ENCODE measurements at places on chromosomes 2 and 18.
A peak's percentile ranks its signal among the peaks of the same experiment; 100 is the strongest.

GRCh38 chr2:125004106-125004800 lies 979.2 kb downstream of the CNTNAP5 start:
- no peak for DNase-seq

DNA sequence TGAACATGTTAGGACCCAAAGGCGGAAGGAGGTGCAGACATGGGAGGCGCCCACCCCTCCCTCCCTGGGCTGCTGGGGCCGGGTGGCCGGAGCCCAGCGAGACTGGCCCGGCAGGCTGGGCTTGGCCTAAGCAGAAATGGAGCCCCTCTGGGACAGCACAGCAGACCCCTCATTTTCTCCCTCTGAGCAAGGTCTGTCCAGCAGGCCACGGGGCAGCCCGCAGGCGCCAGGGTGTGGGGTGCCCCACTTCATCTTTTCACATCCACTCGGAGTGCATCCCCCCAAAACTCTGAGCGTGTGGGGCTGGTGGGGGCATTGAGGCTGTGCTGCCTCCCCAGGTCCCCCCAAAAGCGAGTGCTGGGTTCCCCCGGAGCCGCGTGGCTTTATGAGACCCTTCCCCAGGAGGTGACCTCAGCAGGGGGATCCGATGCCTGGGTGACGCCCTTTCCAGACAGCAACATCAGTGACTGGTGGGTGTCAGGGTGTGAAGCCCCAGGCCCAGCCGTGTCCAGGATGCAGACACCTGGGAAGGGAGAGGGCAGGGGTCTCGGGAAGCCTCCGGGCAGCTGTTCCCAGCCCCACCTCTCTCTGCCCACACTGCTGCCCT lies 36.7 kb upstream of the GPC1 start:
- DNase-seq, result no peak

GRCh38 chr2:3251946-3252345 lies 125.7 kb downstream of the EIPR1 start:
- no peak for DNase-seq

GRCh38 chr2:152292991-152293390 lies 42.0 kb upstream of the FMNL2 start:
- DNase-seq, result no peak

- no peak for DNase-seq
Observed at GRCh38 chr2:3601561-3602271, 6.8 kb downstream of the COLEC11 start.

GRCh38 chr2:179410552-179411356 lies 146.1 kb upstream of the SESTD1 start:
- DNase-seq, result peak; percentile 42

DNA sequence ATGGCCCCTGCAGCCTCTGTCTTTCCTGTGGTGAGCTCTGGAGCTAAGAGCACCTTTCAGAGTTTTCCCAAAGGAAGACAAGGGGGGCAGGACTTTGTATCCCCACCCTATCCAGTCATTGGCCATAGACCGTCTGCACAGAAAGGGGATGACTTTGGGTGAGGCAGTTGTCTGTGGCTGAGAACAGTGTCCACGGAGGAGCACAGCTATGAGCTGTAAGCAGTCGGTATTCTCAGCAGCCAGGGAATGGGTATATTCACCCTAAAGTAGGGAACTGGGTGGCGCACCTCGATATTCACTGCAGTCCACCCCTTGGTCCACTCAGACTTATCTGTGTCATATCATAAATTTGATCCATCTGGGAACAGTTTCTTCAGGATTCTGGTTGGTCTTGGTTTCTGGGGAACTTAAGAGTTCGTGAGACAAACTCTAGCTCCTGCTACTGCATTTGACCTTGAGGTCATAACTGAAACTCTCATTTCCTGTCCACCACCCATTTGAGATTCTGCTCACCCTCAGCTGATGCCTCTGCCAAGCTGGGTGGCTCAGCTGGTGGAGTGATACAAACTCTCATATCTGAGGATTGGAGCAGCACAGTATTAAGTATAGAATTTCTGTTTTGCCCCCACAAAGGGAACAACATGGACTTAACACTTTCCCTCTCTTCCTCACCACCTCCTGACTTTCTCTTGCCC lies 45.2 kb upstream of the SCG2 start:
- no peak for DNase-seq

DNA sequence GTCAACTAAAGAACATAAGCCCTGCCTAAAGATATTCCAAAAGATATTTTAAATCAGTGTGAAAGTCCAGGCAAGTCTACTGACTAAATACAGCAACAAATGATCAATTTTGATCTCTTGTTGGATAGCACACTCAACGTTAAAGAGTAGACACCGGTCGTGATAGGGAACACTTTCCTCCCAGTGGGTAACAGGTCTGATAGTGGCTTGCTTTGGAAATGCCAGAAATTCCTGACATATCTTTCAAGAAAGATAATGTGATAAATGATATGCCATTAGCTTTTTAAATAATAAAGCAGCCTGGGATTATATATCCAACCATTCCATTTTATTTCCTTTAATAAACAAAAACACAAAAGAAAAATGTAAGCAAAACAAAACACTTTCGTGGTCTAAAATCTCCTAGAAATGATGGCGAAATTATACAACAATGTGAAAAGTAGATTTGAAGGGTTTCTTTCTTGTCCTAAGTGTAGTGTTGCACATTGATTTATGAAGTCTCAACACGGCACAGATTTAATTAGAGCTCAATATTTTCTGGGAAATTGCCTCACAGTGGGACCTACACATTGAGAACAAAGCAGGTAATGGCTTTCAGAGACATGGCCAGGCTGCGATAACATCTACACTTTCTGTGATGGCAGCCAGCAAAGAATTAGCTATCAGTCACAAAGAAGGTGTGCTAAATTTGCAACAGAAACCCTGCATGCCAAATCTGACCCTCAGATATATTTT lies 158.6 kb downstream of the PPP1R1C start:
- DNase-seq, result no peak

GRCh38 chr2:183389546-183390080 lies 265.4 kb downstream of the NUP35 start:
- no peak for DNase-seq

Measured in T-cell (primary cell).